T-cell (primary cell): ENCODE measurements at places on chromosomes 6 and 20. TPM values are rescaled to one million over a fixed set of nuclear protein-coding genes. Genes with fewer than 3 reads are reported as not detected.

DNA sequence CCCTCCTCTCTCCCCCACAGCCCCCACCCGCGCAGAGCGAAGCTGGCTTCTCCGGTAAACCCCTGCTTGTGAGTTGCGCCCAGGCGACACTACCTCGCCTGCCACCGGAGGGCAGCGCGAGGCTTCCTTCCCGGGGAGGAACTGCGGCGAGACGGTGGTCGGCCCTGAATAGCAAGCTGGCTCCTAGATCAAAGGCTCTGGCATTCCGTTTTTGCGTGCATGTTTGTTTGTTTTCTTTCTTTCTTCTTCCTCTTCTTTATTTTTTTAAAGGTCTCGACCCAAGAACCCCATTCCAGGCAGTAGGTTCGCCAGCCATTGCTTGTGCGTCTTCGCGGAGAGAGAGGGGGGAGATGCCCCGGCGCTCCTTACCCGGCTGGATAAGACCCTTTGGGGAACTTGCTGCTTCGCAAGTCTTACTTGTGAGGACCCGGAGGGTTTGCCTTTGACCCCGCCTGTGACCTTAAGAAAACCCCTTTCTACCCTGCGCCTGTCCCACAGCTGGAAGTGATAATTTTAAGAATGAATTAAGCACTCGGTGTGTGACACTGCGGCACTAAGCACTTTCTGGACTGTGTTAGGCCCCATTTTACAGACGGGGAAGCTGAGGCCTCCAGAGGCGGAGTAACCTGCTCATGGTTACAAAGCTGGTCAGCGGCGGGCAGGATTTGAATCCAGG is 92.7 kb upstream of the SIRPA start:
- peaks cover 45% of the 10 kb centered on the region for H3K27me3 ChIP-seq
- peak overlapping the region; percentile 78 for H3K4me3 ChIP-seq
- peaks cover 18% of the 10 kb centered on the region for H3K4me1 ChIP-seq
- H3K36me3 ChIP-seq = no peaks in the 10 kb centered on the region

DNA sequence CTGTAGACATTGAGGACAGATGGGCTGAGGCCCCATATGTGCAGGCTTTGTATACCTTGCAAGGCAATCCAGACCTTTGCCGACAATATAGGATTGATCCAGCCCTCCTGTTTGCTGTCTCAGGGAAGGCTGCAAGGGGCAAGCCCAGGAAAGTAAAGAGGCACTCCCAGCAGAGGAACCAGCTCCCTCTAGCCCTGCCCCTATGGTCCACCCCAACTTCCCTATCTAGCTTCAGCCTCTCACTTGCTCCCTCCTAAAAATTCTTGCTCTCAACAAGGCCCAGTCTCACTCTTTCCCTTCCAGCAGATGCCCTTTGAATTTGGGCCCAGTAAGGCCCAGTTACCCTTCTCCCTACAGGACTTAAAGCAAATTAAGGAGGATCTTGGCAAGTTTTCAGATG is 92.6 kb downstream of the JARID2 start:
- no peak for DNase-seq
- no peaks in the 10 kb centered on the region for H3K36me3 ChIP-seq
- H3K4me3 ChIP-seq = no peak overlapping the region
- H3K27me3 ChIP-seq = no peaks in the 10 kb centered on the region

GRCh38 chr6:50816947-50817645 is 1.6 kb upstream of the TFAP2B start:
- DNase-seq = no peak
- H3K36me3 ChIP-seq = no peaks in the 10 kb centered on the region
- peaks cover 27% of the 10 kb centered on the region for H3K27me3 ChIP-seq
- H3K4me3 ChIP-seq = no peak overlapping the region
- no peak overlapping the region for H3K27ac ChIP-seq

Gene DAAM2
- total RNA-seq = not detected

Gene CST2
- total RNA-seq = not detected

Gene HCRTR2
- total RNA-seq = not detected

DNA sequence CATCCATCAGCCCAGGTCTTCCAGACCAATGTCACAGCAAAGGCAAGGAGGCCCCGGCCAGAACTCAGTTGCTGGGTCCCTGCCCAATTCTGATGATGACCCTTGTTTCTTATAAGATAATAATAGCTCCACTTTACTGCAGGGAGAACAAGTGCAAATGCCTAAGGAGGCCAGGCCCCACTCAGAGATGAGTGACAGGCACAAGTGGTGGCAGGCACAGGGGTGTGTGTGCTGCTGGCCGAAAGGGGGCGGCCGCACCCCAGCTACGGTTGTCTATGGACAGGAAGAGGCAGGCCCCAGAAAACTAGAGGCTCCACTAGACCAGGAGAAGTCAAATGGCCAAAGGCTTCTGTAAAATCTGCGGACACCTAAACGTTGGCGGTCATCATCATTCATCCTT is 28.6 kb downstream of the GNAS-AS1 start:
- H3K36me3 ChIP-seq = no peaks in the 10 kb centered on the region
- H3K27me3 ChIP-seq = peaks cover 17% of the 10 kb centered on the region
- H3K27ac ChIP-seq = no peak overlapping the region
- DNase-seq = no peak

DNA sequence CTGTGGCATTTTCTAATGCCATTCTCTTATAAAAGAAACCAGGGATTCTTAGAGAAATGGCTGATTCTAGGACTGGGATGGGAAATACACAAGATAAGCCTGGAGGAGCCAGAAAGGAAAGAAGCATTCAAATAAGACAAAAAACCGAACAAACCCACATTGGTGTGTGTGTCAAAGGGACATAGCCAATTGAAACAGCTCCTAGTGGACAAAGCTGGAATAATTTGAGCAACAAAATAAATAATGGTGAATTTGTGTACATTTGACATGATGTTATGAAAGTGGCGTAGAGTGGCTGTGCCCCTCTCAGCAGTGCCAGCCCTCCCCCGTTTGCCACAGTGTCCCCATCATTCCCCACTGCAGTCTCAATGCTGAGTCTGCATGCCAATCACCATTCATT is 55.5 kb downstream of the B3GAT2 start:
- H3K4me3 ChIP-seq = no peak overlapping the region
- H3K4me1 ChIP-seq = no peaks in the 10 kb centered on the region
- H3K27me3 ChIP-seq = peaks cover 2% of the 10 kb centered on the region
- H3K36me3 ChIP-seq = no peaks in the 10 kb centered on the region
- no peak overlapping the region for H3K27ac ChIP-seq
- DNase-seq = no peak

DNA sequence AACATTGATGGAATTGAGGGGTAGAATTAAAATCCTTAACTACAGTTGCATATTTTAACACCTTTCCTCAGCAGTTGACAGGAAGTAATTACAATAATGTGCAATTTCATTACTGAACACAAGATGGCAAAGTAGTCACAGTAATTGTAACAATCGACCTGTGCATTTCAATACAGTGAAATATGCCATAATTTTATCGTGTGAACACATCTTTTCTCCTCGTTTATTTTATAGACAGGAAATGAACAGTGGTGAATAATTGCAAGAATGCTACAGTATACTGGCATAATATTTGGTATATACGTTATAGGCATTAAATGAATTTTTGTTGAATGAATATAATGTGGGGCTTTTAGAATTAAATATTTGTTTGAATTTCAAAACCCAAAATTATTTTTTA is 25.0 kb downstream of the CYB5R4 start:
- no peaks in the 10 kb centered on the region for H3K27me3 ChIP-seq
- H3K36me3 ChIP-seq = no peaks in the 10 kb centered on the region
- H3K4me1 ChIP-seq = no peaks in the 10 kb centered on the region
- no peak overlapping the region for H3K27ac ChIP-seq
- no peak overlapping the region for H3K4me3 ChIP-seq

Gene RNF182
- 0.49 TPM for total RNA-seq

DNA sequence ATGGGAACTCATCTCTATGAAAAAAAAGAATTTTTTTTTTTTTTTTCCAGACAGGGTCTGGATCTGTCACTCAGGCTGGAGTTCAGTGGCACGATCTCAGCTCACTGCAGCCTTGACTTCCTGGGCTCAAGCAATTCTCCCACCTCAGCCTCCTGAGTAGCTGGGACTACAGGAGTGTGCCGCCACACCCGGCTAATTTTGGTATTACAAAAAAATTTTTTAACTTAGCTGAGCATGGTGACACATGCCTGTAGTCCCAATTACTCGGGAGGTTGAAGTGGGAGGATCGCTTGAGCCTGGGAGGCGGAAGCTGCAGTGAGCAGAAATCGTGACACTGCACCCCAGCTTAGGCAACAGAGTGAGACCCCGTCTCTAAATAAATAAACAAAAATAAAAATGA is 7.5 kb downstream of the DEF6 start:
- peaks cover 45% of the 10 kb centered on the region for H3K36me3 ChIP-seq
- no peak for DNase-seq
- peaks cover 86% of the 10 kb centered on the region for H3K4me1 ChIP-seq

- H3K36me3 ChIP-seq = no peaks in the 10 kb centered on the region
- DNase-seq = no peak
- H3K27ac ChIP-seq = no peak overlapping the region
- H3K27me3 ChIP-seq = no peaks in the 10 kb centered on the region
- H3K4me3 ChIP-seq = no peak overlapping the region
- H3K4me1 ChIP-seq = no peaks in the 10 kb centered on the region
Observed at GRCh38 chr6:79526897-79527296, 10.3 kb downstream of the LCA5 start.

DNA sequence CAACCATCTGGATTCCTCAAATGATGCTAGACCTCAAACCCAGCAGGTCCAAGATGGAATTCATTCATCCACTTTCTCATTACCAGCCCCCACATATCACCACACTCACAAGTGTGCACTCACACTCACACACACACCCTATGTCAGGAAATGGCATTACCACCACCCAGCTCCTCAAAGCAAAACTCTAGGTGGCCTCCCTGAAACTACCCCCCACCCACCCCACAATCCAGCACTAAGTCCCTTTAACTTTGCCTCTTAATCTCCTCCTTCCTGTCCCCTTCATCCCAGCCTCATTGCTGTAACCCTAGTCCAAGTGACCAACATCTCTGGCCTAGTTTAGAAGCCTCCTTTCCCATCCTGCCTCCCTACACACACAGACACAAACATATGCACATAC is 109.4 kb downstream of the TNFAIP3 start:
- H3K4me1 ChIP-seq = peaks cover 19% of the 10 kb centered on the region
- DNase-seq = no peak
- peak overlapping the region; percentile 93 for H3K27ac ChIP-seq
- H3K4me3 ChIP-seq = no peak overlapping the region
- H3K36me3 ChIP-seq = no peaks in the 10 kb centered on the region

GRCh38 chr6:35919085-35919826 is 1.6 kb downstream of the SRPK1 start:
- peaks cover 16% of the 10 kb centered on the region for H3K4me1 ChIP-seq
- peak overlapping the region; percentile 62 for H3K4me3 ChIP-seq
- no peak for DNase-seq

GRCh38 chr20:58479726-58480440 is 35.3 kb downstream of the APCDD1L start:
- DNase-seq = no peak
- no peak overlapping the region for H3K4me3 ChIP-seq
- no peaks in the 10 kb centered on the region for H3K4me1 ChIP-seq
- no peaks in the 10 kb centered on the region for H3K36me3 ChIP-seq
- H3K27ac ChIP-seq = no peak overlapping the region

Gene TTK
- total RNA-seq = 0.55 TPM

Gene WFDC12
- not detected for total RNA-seq

Gene SLC22A3
- not detected for total RNA-seq

GRCh38 chr20:48489046-48489463 is 338.7 kb downstream of the PREX1 start:
- H3K4me1 ChIP-seq = no peaks in the 10 kb centered on the region
- no peak for DNase-seq
- peaks cover 34% of the 10 kb centered on the region for H3K27me3 ChIP-seq
